ENCODE measurements at places on chromosomes 5 and 9.

- no peak for DNase-seq
Measured at GRCh38 chr9:15305470-15305869, 1.5 kb downstream of the TTC39B start.

GRCh38 chr5:64822320-64822719 is 53.6 kb downstream of the CWC27 start:
- DNase-seq, result no peak

DNA sequence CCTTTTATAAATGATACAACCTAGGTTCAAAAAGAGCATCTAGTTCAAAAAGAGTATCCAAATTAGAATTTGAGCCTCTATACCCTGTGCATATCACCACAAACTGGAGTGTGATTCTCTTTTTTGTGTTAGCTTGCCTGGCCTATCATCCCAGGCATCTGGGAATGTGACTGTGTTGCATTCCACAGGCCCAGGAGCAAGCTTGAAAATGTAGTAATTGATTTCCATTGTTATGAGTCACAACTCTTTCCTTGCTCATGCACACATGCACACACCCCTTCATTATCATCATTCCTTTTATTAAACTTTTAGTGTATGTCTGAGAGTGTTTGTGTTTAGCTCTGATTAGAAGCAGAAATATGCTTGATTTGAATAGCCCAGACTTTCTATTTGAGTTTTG is 75.2 kb downstream of the FCHO2 start:
- no peak for DNase-seq

- DNase-seq, result no peak
Measured at GRCh38 chr9:110217656-110218099, 9.7 kb upstream of the C9orf152 start.

GRCh38 chr9:37374892-37375291 is 47.6 kb upstream of the GRHPR start:
- DNase-seq, result no peak

DNA sequence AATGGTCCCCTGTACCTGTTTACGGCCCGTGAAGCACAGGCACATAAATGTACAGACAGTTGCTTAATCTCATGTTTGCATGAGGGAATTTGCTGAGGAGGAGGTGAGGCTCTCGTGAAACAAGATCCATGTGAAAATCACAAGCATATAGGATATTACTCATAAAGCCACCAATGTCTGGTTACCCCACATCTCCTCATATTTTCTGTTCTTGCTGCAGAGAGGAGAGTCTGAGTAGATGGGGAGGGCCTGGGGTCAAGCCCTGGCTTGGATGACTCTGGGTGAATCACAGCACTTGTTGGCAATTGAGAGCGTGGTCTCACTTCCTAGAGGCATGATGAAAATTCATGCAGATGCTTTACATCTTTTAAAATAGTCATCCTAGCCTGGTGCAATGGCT is 975 bp downstream of the AGXT2 start:
- no peak for DNase-seq

- DNase-seq, result no peak
Measured at GRCh38 chr5:1073239-1074102, 38.4 kb downstream of the SLC12A7 start.

GRCh38 chr5:133681896-133682295 is 69.6 kb upstream of the FSTL4 start:
- no peak for DNase-seq

DNA sequence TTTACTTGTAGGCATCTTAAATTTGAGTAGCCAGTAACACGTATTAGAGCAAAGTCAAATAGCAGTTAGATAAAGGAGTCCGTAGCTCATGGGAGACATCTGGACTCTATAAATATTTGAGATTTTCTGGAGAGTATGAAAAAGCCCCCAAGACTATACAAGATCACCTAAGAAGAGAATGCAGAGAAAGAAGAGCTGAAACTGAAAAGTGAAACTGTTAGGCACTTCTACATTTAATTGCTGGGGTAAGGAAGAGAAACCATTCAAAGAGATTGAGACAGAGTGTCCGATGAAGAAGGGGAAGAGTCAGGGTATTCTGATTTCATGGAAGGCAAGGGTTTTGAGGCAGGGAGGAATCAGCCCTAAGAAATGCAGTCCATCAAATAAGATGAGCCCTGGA is 2372.1 kb downstream of the MAT2B start:
- no peak for DNase-seq

- no peak for DNase-seq
Measured at GRCh38 chr5:88889189-88890069, 6.4 kb upstream of the MEF2C start.

GRCh38 chr9:134497283-134497860 is 144.2 kb upstream of the COL5A1 start:
- DNase-seq, result no peak

GRCh38 chr5:90301248-90301647 is 108.3 kb downstream of the CETN3 start:
- no peak for DNase-seq

DNA sequence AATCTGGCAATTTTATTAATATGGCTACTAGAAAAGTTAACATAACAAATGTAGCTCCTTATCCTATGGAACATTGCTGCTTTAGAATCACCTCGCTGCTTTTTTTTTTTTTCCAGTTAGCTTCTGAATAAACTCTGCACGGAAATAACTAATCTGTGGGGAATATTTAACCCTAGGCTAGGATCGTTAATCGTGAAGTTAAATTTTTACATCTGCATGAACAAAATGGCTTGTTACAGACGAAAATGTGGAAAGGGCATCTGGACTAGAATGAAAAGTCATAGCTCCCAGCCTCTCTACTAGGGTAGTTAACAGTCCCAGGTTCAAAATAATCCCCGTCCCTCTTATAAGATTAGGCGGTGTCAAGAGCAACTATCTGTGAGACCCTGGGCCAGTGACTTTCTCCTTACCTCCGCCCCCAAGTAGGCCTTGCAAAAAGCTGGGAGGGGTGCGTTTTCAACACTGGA is 470 bp upstream of the SLC22A5 start:
- no peak for DNase-seq

GRCh38 chr5:142125963-142126362 is 17.4 kb downstream of the NDFIP1 start:
- no peak for DNase-seq

- DNase-seq, result no peak
Measured at GRCh38 chr9:131148966-131149687, 23.7 kb downstream of the NUP214 start.

DNA sequence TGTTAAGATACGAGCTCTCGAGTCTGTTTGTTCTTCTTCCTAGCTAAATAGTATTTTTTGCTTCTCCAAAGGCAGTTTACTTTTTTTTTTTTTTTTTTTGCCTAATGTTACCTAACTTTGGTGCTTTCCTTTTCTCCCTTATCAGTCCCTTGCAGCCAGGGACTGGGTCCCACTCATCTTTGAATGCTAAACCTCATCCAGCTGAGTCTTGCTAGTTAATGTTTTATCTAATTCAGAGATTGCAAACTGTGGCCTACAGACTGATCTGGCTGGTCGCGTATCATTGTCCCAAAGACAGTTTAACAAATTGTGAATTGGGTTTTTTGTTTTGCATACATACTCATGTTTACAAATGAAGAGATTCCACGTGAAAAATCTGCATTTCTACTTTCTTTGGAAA is 95.7 kb upstream of the EFNA5 start:
- DNase-seq, result no peak

GRCh38 chr5:158606233-158606632 is 493.5 kb downstream of the EBF1 start:
- DNase-seq, result no peak

- DNase-seq, result no peak
Measured at GRCh38 chr9:137244486-137245449, 3.7 kb downstream of the TUBB4B start.

DNA sequence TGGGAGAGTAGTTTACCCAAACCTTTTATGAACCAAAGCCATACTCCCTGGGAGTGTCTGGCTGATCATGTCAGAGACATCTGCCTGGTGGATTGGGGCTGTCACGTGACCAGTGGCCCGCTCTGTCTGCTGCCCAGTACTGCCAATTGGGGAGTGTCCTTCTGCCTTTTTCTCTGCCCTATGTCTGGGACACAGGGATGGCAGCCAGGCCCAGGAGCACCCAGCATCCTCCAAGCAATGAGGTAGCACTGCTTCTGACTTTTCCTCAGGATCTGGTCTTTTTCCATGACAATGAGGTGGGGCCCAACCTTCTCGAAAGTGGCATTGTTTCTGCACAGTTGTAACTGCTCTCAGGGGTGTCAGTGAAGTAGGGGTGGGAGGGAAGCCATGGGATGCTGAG is 21.8 kb downstream of the DAPK1 start:
- no peak for DNase-seq

DNA sequence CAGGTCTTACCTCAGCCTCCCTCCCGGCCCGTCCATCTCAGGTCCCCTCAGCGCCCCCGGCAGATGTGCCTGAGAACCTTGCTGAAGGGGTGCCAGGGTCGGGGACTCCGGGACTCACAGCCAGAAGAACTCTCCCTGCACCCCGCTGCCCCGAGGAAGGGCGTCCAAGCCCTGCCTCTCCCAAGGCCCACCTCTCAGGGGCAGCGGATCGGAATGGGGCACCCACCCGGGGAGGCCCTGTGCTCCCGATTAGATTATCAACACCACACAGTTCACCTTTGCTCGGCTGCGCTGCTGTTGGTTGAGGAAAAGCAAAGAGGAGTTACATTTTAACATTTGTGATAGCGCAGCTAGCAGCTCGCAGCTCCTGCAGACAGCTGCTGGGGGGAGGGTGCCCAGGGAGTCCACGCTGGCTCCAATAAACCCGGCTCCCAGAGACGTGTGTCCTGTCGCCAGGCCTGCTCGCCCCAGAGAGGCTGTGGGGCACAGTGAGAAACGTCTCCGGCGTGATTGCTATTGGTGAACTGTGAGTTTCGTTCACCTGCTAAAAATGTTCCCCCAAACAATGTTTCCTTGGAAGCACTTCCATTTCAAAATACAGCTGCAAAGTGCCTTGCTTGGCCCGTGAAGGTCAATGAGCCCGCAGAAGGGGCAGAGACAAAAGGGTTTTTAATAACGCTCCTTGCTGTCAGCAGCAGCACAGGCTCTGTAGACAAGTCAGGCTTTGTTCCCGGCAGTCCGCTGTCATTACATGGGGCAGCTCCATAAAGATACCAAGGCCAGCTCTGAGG is 18.6 kb upstream of the SLC6A19 start:
- no peak for DNase-seq

DNA sequence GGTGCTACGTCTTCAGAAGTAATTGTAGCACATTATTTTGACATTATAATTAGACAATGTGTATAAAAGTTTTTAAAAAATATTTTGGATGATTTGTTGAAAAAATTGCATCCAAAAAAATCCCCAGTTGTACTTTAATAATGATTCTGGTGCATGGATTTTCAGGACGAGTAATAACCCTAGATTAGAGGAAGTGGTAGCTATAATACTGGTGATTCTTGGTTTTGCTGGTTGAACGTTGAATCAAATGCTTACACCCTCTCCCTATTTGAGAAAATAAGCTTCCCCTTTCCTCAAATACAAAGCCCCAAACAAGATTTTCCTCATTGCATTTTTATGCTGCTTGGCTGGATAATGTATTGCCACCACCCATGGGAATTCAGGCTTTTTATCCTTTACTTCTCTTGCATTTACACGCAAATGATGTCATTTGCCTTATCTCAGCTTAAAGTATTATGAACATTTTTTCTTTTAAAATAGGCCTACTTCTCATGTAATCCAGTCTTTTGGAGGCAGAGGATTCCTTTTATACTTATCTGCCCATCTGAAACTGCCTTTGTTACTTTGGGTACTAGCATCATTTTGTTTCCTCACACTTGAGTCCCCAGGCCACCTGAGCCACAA is 86.3 kb downstream of the UBE2R2 start:
- DNase-seq, result no peak

Data from activated CD4-positive, CD25-positive, alpha-beta regulatory T cell (primary cell).